ENCODE measurements at places on chromosomes 1 and 21.

DNA sequence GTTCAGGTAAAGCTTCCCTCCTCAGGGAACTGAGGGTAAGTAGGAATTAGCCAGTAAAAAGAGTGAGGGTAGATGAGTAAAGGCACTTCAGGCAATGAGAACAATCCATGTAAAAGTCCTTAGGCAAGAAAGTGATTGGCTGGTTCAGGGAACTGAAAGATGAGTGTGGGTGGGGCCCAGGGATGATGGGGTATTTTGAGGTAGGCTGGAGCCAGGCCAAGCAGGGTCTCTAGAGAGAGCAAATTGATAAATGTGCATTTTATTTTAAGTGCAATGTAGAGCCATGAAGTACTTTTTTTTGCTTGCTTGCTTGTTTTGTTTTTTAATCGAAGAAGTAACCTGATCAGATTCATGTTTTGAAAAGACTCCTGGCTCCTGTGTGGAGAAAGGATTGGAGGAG lies 26.5 kb downstream of the OSBPL9 start:
- DNase-seq = no peak

DNA sequence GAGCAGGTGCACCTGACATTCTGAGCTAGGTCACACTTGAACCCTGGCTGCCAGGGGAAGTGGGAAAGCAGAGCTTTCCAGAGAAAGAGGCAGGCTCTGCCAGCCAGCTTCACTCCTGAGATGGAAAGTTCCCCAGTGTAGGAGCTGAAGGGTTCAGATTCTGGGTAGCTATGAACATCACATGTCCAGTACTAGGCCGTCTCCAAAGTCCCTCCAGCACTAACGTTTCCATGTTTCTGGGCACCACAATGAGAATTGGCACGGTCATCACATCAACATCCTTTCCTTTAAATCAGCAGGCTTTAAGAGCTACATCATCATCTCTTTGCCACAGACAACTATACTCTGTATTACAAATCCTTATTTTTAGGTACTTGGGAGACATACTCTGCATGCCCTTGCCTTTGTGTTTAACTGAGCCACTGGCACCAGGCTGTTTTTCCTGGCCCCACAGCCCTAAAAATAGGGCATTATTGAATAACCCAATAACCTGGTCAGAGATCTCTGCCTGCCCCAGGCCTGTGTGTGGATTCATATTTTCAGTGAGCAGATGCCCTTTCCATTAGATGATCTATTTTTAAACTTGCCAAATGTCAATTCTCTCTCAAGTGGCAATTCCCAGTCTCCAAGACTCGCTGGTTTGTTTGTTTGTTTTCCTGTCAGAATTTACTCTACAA lies 35.4 kb upstream of the USP24 start:
- no peak for DNase-seq

- DNase-seq = peak; percentile 83
Measured at GRCh38 chr1:66282343-66282852, 251.6 kb upstream of the SGIP1 start.

GRCh38 chr1:41629141-41629540 lies 144.7 kb upstream of the EDN2 start:
- peak; percentile 64 for DNase-seq

DNA sequence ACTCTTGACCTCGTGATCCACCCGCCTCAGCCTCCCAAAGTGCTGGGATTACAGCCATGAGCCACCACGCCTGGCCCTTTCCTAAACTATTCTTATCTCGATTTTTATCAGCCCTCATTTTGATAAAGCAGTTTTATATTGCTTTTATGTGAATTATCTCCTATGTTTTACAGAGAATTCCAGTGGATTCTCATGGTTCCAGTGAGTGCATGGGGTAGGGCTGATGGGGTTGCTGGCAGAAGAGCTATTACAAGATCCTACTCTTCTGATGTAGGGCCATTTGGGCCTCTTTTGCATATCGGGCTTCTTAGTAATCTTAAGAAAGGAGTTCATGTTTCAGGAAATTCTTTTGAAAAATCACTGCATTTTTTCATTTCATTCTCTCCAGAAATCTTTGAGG lies 187.6 kb downstream of the PBX1 start:
- DNase-seq = no peak
